ENCODE measurements at places on chromosomes 2 and 18.

- DNase-seq, result no peak
Observed at GRCh38 chr2:160224060-160224459, 24.0 kb upstream of the ITGB6 start.

GRCh38 chr2:69449906-69450305, 12.7 kb upstream of the NFU1 start:
- DNase-seq, result no peak

DNA sequence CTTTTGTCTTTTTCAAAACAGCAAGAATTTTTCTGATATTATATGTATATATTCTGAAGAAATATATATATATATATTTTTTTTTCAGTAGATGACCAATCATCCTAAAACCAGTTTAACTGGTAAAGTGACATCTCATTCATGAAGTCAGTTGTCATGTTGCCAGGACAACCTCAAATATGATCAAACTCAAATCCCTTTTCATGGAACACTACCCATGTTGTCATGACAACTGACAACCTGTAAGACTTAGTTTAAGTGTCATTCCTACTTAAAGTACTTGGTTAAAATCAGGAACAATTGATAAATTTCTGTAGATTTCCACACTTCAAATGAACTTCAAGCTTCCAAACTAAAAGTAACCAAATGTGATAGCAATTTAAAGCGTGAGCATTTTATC, 101.8 kb upstream of the ERBB4 start:
- no peak for DNase-seq

DNA sequence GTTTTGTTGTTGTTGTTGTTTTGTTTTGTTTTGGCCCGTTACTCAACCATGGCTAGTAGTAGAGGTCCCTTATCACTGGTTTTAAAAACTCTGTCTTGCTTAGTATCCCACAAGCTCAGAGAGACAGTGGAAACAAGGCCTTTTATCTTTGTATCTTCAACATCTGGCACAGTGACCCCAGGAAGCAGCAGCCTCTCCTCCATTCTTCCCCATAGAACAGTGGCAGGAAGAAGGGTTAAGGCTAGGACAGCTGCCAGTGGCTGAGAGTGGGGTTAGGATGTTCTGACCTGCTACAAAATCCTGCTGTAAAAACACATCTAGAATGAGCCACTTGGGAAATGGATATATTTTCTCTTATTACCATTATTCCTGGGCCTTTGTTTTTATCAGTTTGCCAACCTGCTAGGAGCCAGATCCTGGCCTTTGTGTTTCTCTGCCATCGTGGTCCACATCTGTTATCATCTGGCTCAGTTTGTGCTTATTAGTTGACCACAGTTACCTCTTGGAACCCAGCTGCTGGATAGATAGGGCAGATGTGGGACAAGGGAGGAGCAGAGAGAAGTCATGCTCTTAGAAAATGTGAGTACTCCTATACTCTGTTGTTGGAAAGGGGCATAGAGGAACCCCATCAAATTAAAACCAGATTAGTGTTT, 246.8 kb downstream of the AGPS start:
- no peak for DNase-seq

- no peak for DNase-seq
Observed at GRCh38 chr2:158618891-158619490, 162.2 kb downstream of the PKP4 start.

DNA sequence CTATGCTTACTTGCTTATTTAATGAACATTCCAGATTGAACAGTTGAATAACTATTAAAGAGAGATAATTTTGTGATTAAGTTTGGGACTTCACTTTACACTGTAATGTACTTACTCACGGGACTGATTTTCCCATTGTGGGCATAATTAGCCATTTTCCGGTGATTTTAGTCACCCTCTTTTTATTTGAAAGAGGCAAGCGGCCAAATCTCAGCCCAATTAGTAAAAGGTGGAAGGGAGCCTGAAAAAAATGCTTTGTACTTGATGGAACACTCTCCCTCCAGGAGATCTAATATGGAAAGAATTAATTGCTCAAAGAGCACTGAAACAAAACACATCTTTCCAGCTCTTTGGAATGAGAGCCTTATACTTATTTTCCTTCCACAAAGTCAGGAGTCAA, 50.2 kb downstream of the CALCRL start:
- DNase-seq, result no peak

DNA sequence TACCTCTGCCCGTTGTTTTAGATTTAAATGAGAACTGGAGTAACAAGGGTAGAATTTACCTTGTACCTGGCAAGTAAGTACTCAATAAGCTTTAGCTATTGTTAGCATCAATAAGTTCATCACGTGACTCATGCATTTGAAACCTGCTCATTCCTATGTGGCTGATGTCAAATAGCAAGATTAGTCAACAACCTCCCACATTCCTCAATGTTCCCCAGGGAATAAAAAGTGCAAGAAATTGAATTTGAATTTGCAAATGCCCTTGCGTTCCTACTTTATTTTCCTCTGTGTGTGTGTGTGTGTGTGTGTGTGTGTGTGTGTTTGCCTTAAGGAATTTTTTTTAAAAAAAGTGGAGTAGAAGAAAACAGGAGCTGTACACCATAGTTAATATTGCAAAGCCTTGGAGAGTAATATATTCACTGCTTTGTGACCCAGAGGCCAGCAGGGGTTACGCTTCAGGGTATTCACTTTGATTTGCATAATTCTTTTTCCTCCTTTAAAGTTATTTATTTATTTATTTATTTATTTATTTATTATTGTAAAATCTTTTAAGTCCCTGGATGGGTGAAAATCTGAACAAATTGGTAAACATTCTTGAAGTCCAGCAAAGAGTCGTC, 43.9 kb upstream of the DNAH7 start:
- no peak for DNase-seq

All from stimulated activated CD8-positive, alpha-beta memory T cell treated with anti-CD3 and anti-CD28 coated beads, Interleukin-4, amount 100 ng/mL, for 24 hours (primary cell).